ENCODE measurements at places on chromosomes 2 and 18.

GRCh38 chr2:101112772-101113157, 38.4 kb downstream of the TBC1D8 start:
- DNase-seq = no peak

- no peak for DNase-seq
Observed at GRCh38 chr2:42124011-42124785, 45.0 kb upstream of the EML4 start.

- no peak for DNase-seq
Observed at GRCh38 chr18:12863687-12864216, 20.3 kb downstream of the PTPN2 start.

- no peak for DNase-seq
Observed at GRCh38 chr2:236875906-236876505, 209.7 kb upstream of the COPS8 start.

- no peak for DNase-seq
Observed at GRCh38 chr2:173347305-173348168, 7.1 kb upstream of the CDCA7 start.

DNA sequence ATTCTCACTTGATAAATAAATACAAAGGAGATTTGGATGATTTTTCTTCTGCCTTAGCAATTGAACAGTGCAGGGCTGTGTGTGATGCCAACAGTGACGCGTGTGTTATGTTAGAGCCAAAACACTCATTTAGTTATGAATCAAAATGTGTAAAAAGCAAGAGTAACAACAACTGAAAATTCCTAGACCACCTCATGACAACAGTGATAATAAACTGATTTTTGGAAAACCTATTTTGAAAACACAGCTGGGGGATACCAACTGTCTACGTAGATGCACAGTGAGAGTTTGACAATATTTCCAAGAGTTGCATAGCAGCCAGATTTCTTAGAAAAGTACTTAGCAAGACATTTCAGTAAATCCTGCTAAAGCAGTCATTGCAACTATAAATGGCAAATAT, 323.9 kb downstream of the GALR1 start:
- DNase-seq = no peak

GRCh38 chr2:187580462-187581124, 26.4 kb upstream of the TFPI start:
- DNase-seq = no peak

- no peak for DNase-seq
Observed at GRCh38 chr2:104804148-104804890, 49.6 kb upstream of the POU3F3 start.

- DNase-seq = no peak
Observed at GRCh38 chr18:31303771-31304170, 14.2 kb upstream of the DSG1 start.

DNA sequence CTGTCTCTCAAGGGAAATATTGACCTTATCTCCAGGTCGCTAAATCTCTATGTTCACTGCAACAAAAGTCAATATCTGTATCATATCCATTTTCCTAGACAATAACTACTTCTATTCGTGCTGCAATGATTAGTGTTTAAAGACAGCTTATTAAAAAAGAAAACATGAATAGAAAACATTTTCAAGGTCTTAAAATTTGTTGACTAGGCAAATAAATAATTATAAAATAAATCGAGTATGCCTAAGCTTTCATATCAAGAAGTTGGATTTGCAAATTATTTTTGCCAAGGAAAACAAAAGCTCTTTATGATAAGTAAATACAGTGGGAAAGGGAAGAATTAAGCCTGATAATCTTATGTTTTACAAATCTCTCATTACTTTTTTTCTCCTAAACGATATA, 428.5 kb downstream of the NUP35 start:
- DNase-seq = no peak

DNA sequence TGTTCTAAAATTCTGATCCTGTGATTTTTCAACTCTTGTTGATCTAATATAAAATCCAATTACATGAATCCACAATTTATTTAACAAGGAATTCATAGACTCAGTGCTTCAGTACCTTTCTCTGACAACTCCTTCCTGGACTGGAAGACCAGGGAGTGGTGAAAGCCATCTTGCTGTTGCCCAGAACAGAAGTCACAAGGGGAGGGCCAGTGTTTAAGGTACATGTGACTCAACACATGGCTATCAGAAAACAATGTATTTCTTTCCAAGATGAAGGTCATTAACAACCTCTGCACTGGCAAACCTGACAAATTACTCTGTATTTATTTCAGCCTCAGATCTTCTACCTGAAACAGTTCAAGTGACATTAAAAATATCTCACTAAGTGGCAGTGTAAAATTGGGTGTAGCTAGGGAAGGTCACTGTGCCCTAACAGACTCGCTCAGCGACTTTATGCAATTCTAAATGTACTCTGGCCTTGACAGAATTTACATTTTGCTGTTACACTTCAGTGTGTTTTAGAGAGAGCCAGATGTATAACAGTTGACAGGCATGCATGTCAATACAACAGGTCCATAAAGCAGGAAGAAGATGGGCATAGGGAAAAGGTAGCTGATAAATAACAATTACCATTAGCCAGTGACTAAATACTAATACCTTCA, 75.4 kb downstream of the NCKAP5 start:
- DNase-seq = no peak

DNA sequence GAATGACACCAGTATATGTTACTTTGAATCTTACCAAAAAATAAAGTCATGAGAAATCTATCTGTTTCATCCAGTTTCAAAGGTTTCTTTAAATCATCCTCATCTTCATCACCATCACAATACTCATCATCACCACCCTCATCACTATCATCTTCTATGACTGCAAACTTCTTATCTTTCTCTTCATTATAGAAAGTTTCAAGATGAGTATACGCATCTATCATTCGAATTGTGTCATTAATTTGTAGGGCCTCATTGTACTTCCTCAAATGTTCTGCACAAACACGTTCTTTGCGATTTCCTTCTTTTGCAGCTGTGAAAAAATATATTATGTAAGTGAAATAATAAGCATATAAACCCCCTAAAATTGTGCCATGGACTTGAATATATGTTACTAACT, 34.1 kb upstream of the FAP start:
- DNase-seq = no peak

DNA sequence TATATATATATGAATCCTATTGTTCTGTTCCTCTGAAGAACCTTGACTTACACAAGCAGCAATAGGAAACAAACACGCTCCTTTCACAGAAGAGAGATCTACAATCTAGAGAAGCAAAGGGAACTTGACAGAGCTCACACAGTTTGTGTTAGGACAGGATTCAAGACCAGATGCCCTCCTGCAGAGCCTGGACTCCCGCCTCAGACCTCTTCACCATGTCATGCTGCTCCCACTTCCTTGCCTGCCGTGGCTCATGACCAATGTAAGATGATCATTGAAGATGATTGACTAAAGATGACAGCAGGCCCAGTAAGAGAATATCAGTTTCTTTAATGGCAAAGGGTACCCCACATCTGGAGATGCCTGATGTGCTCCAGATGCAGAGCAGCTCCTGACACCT, 111.2 kb upstream of the AGAP1 start:
- DNase-seq = no peak

All from stimulated activated CD4-positive, alpha-beta T cell treated with anti-CD3 and anti-CD28 coated beads, Interleukin-15, amount 100 ng/mL, for 1 hour (primary cell).